ENCODE measurements at places on chromosomes 7 and 10.

DNA sequence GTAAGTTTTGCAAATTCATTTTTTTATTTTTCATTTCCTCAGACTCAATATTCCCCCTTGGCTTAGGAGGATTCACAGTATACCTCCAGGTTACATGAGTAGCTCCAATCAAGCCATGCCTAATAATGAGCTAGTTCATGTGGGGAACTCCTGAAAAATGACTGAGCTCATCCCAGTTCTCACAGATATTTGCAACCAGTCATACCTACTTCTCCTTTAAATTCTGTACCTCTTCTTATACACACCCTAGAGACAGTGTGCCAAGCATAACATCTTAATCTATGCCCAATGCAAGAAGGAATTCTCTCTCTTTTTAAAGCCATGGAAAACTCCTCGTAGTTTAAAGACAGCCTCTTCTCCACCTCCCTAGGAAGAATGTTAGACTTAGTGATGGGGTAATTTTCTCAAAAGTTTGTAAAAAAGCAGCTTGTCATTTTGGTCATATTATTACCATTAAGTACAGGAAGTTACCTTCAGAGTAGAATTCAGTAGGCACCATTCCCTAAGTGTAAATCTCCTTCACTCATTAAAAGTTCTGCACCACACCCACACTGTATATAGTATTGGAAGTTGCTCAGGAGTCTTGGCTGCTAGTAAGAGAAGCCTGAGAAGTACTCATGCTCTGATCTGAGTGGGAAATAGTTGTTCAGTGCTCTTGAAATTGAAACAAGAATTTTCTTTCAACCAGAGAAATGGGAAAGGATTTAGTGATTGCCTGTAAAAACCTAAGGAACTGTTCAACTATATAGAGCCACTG is 72.7 kb downstream of the PTPRZ1 start:
- no peaks in the 10 kb centered on the region for H3K27me3 ChIP-seq
- no peak for DNase-seq
- no peak overlapping the region for H3K27ac ChIP-seq
- no peaks in the 10 kb centered on the region for H3K4me1 ChIP-seq
- H3K36me3 ChIP-seq = no peaks in the 10 kb centered on the region
- H3K4me3 ChIP-seq = no peak overlapping the region

- H3K27ac ChIP-seq = no peak overlapping the region
- peaks cover 95% of the 10 kb centered on the region for H3K36me3 ChIP-seq
- H3K4me3 ChIP-seq = no peak overlapping the region
- no peaks in the 10 kb centered on the region for H3K27me3 ChIP-seq
- H3K4me1 ChIP-seq = peaks cover 84% of the 10 kb centered on the region
These were observed 21.3 kb downstream of the ZC3HAV1 start for GRCh38 chr7:139088268-139088667.

GRCh38 chr7:22724861-22725260 is 2.1 kb upstream of the IL6 start:
- peaks cover 13% of the 10 kb centered on the region for H3K4me1 ChIP-seq
- peaks cover 46% of the 10 kb centered on the region for H3K27me3 ChIP-seq

GRCh38 chr7:129574487-129574886 is 37.0 kb upstream of the NRF1 start:
- H3K27me3 ChIP-seq = peaks cover 10% of the 10 kb centered on the region
- DNase-seq = no peak
- no peaks in the 10 kb centered on the region for H3K4me1 ChIP-seq
- H3K27ac ChIP-seq = no peak overlapping the region

- DNase-seq = no peak
- no peaks in the 10 kb centered on the region for H3K27me3 ChIP-seq
- H3K27ac ChIP-seq = no peak overlapping the region
- no peaks in the 10 kb centered on the region for H3K4me1 ChIP-seq
These were observed 72.1 kb upstream of the SLC13A1 start for GRCh38 chr7:123271856-123272255.

All from effector memory CD8-positive, alpha-beta T cell (primary cell).